ENCODE measurements at places on chromosomes 12 and 14. TPM values are rescaled to one million over a fixed set of nuclear protein-coding genes. Genes with fewer than 3 reads are reported as not detected.

MYF6 gene
- total RNA-seq: not detected

DNA sequence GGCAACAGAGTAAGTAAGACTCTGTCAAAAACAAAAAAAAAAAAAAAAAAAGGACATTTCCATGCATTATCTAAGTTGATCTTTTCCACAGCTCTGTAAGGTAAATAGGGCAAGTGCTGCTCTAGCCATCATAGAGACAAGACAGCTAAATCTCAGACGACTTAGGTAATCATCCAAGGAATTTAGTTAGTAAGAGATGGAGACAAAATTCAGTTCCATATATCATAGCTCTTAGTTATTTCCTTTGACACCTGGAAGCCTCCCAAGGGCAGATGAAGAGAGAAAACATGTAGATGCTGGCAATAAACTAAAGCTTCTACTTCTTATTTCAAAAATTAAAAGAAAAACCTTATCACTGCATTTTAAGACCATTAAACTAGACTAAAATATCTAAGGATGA, 48.7 kb downstream of the ST8SIA1 start:
- no peak for DNase-seq

DNA sequence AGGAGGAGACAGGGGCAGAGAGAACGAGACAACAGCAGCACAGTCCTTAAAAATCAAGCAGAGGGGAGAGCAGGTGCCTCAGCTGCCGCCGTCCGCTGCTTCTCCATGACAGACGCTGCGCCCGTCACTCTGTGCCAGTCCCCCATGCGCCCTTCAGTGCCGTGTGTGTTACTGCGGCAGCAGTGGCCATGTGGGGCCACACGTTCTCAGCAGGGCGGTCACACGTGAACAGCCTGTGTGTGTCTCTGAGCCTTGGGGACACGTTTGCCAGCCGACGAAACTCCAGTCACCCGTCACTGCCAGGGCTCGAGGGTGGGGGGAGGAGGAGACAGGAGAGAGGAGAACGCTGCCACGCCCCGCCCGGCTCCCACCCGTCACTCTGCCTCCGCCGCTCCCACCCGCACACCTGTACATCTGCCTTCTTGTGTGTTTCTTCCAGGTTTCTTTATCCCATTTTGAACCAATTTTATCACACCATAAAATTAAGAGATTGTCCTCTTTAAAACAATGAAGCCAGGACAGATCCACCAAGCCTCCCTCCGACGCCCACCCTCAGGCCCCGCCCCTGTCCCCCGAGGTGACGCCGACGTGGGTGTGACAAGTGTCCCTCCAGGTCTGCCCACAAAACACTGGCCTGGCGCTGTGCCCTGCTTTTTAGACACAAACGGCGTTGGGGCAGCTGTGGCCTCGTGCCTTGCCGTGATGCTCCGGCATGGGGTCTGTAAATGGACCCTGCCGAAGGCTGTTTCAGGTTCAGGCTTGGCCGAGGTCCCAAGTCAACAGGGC, 58.2 kb downstream of the GALNT9 start:
- no peak for DNase-seq

DNA sequence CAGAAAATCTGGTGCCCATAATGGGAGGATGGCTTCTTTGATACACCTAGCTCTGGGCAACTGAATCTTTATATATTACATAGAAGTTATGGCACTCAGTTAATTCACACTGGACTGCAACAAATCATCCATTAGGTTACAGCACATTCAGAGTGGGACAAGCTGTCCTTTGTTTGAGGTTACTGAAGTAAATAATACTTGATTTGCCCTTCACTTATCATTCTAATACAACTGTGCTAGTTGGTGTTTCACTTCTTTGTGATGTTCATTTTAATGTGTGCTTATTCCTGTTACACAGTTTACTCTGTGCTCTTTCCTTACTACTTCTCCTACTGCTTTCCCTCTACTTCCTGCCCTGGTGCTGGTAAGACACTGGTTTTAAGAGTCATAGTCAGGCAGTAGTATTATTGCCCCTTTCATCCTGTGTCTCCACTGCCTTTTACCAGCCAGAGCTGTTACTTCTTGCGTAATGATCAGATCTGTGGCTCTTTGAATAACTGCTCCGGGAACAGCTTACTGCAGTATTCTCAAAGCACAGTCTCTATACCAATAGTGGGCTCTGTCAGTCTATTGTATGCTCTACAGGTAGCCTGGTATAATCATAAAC, 36.4 kb upstream of the GXYLT1 start:
- DNase-seq: no peak

GRCh38 chr12:105944628-105945027, 194.1 kb downstream of the NUAK1 start:
- no peak for DNase-seq

GRCh38 chr14:20690848-20691640, 2.5 kb downstream of the ANG start:
- peak; percentile 51 for DNase-seq
